ENCODE measurements at places on chromosomes 5 and 9. TPM values are rescaled to one million over a fixed set of nuclear protein-coding genes. Genes with fewer than 3 reads are reported as not detected.

The PCDHGA11 gene
- 3.6 TPM for total RNA-seq

The TAF11L12 gene
- not detected for total RNA-seq

The BTNL9 gene
- total RNA-seq: 11.9 TPM

The RGS7BP gene
- total RNA-seq: 10.7 TPM

The GDNF gene
- total RNA-seq: 0.88 TPM

The HEMGN gene
- total RNA-seq: 0.16 TPM

The HTR4 gene
- total RNA-seq: 0.22 TPM

The SOHLH1 gene
- total RNA-seq: not detected

- peak; percentile 34 for DNase-seq
- no peak overlapping the region for H3K27ac ChIP-seq
- no peaks in the 10 kb centered on the region for H3K36me3 ChIP-seq
- H3K4me1 ChIP-seq: no peaks in the 10 kb centered on the region
Observed at GRCh38 chr9:93960221-93960970, 5.2 kb upstream of the BARX1 start.

DNA sequence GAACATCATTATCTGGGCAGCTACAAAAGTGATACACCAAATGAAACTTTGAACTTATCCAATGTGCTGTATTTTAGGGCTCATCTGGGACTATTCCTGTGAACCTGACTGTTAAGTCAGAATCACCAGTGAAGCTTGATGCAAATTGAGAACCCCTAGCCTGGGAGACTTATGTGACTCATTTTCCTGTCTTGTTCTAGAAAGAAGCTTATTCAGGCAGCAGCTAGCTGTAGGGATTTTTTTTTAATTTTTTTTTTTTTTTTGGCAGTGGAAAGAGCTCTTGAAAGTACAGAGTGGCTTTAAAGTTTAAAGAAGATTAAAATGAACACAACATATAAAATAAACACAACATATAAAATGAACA, 81.1 kb upstream of the TNFAIP8 start:
- no peaks in the 10 kb centered on the region for H3K36me3 ChIP-seq
- no peaks in the 10 kb centered on the region for H3K4me1 ChIP-seq
- H3K27ac ChIP-seq: no peak overlapping the region
- H3K27me3 ChIP-seq: no peaks in the 10 kb centered on the region
- DNase-seq: no peak

DNA sequence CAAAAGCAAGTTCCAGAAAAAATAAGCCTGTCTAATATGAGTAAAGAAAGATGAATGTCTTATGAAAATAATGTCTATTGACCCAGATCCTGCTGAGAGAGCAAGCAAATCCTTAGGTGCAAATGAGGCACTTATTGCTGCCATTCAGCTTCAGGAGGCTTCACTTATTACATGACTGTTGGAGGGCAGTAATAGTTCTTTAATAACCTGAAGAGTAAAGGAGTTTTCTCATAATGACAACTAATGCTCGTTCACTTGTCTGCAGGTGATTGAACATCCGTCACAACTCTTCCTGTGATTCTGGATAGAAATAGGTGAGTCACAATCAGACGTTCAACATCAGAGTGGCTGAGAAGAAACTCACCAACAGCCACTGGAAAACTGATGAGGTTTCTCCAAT, 58.3 kb downstream of the SPOCK1 start:
- no peaks in the 10 kb centered on the region for H3K4me1 ChIP-seq
- H3K27ac ChIP-seq: no peak overlapping the region
- DNase-seq: no peak

GRCh38 chr5:31641059-31641458, 2.1 kb downstream of the PDZD2 start:
- H3K4me1 ChIP-seq: no peaks in the 10 kb centered on the region
- H3K27me3 ChIP-seq: no peaks in the 10 kb centered on the region
- no peak overlapping the region for H3K27ac ChIP-seq
- H3K4me3 ChIP-seq: no peak overlapping the region

DNA sequence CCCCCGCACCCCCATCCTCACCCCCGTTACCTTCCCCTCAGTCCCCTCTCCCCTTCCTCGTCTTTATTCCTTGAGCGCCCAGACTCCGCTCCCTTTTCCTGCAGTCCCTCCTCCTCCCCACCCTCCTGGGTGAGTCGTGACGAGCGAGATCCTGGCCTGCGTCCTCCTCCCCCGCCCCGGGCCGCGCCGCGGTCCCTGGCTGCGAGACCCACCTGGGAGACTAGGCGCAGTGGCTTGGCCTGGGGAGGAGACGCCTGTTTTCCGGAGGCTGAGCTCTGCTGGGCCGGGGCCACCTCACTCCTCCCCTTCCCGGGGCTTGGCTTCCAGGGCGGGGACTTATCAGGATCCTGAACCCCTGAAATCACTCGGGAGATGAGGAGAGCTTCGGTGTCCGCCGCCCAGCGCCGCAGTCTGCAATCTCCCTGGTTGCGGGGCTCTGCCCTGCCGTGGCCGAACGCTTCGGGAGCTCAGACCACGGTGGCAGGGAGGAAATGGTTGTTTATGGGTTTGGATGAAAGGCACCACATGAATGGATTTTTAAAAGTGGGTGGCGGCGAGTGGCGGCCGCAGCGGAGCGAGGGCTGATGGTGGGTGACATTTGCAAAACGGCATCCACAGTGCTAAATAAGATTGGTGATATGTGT, 984 bp downstream of the STXBP1 start:
- peak overlapping the region; percentile 51 for H3K27ac ChIP-seq
- H3K36me3 ChIP-seq: no peaks in the 10 kb centered on the region
- no peaks in the 10 kb centered on the region for H3K4me1 ChIP-seq
- H3K4me3 ChIP-seq: peak overlapping the region; percentile 70
- DNase-seq: peak; percentile 80

DNA sequence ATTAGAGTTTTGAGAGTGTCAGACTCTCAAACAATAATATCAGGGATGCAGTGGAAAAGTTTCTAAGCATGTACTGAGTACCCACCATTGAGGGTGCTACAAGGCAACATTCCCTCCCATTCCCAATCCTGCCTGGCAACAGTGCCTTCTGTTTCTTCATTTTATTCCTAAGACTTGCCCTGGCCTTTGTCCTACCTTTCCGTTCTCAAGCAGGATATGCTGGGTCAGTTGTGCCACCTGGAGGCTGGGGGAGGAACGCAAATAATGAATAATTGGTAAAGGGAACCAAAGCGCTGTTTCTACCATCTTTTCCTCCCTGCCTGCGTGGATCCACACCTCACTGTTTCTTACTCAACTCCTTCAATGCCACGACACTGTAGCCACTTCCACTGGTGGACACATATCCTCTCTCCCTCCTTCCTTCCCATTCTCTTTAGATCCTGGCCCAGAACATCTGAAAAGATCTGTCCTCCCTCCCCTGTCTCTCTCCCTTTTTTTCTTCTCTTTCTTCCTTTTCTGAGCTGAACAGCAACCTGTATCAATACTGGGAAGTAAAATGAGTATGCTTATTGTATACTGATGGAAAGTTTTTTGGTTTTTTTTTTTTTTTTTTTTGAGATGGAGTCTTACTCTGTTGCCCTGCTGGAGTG, 149.5 kb downstream of the C9orf152 start:
- H3K36me3 ChIP-seq: no peaks in the 10 kb centered on the region
- H3K27ac ChIP-seq: peak overlapping the region; percentile 68
- H3K27me3 ChIP-seq: no peaks in the 10 kb centered on the region
- no peak overlapping the region for H3K4me3 ChIP-seq

- H3K27me3 ChIP-seq: no peaks in the 10 kb centered on the region
- no peak overlapping the region for H3K4me3 ChIP-seq
- no peaks in the 10 kb centered on the region for H3K4me1 ChIP-seq
- peaks cover 2% of the 10 kb centered on the region for H3K36me3 ChIP-seq
- H3K27ac ChIP-seq: no peak overlapping the region
Observed at GRCh38 chr5:179862891-179863290, 4.3 kb upstream of the MRNIP start.

- H3K27ac ChIP-seq: no peak overlapping the region
- no peak overlapping the region for H3K4me3 ChIP-seq
- H3K36me3 ChIP-seq: no peaks in the 10 kb centered on the region
- H3K27me3 ChIP-seq: no peaks in the 10 kb centered on the region
Observed at GRCh38 chr5:143066556-143067281, 296.5 kb downstream of the ARHGAP26 start.

- no peak overlapping the region for H3K27ac ChIP-seq
- no peak overlapping the region for H3K4me3 ChIP-seq
- no peak for DNase-seq
- no peaks in the 10 kb centered on the region for H3K36me3 ChIP-seq
Observed at GRCh38 chr5:2914022-2914661, 162.7 kb upstream of the IRX2 start.

Data from kidney (tissue), 22 donors.